ENCODE measurements at places on chromosomes 16 and 17. TPM values are rescaled to one million over a fixed set of nuclear protein-coding genes. Genes with fewer than 3 reads are reported as not detected.

The DPEP3 gene
- not detected for total RNA-seq

The ABCC1 gene
- total RNA-seq = 14.1 TPM

The NHERF2 gene
- total RNA-seq = 7.9 TPM

The B4GALNT2 gene
- 3.5 TPM for total RNA-seq

The GLP2R gene
- total RNA-seq = not detected

The PIK3R6 gene
- total RNA-seq = not detected

The MT1G gene
- 14.0 TPM for total RNA-seq

The CDIP1 gene
- total RNA-seq = 39.1 TPM

The DOK4 gene
- 26.8 TPM for total RNA-seq

The CDRT15 gene
- not detected for total RNA-seq

The LRRC37A gene
- total RNA-seq = 0.65 TPM

The G6PC1 gene
- not detected for total RNA-seq

The FN3KRP gene
- total RNA-seq = 16.7 TPM

The TSPAN10 gene
- total RNA-seq = 0.49 TPM

The PPP1R27 gene
- not detected for total RNA-seq

The CLDN7 gene
- 26.0 TPM for total RNA-seq

The CCL15 gene
- total RNA-seq = not detected

The TPSAB1 gene
- total RNA-seq = not detected

The ZNF423 gene
- 0.08 TPM for total RNA-seq

The DNAI2 gene
- not detected for total RNA-seq

The SCGB1C2 gene
- total RNA-seq = not detected

The EPN3 gene
- total RNA-seq = 83.9 TPM

The NPIPB13 gene
- not detected for total RNA-seq

The TERB1 gene
- not detected for total RNA-seq

The DHRS7C gene
- total RNA-seq = not detected

The CPPED1 gene
- total RNA-seq = 4.5 TPM

The ABCA10 gene
- total RNA-seq = not detected

The CFAP97D1 gene
- not detected for total RNA-seq

The PIMREG gene
- total RNA-seq = 9.8 TPM

The DHRS7B gene
- 18.5 TPM for total RNA-seq

The PIGS gene
- total RNA-seq = 39.9 TPM

The FOXF1 gene
- total RNA-seq = not detected

The MMP28 gene
- 61.6 TPM for total RNA-seq

The TVP23A gene
- not detected for total RNA-seq

The ABCC6 gene
- not detected for total RNA-seq

The DHRS13 gene
- total RNA-seq = 12.0 TPM

The MYADML2 gene
- not detected for total RNA-seq

Measured in hair follicular keratinocyte (primary cell).